ENCODE measurements at places on chromosomes 12 and 14. TPM values are rescaled to one million over a fixed set of nuclear protein-coding genes. Genes with fewer than 3 reads are reported as not detected.
A peak's percentile ranks its signal among the peaks of the same experiment; 100 is the strongest.

- DNase-seq: no peak
These were observed 406.0 kb downstream of the PRKD1 start for GRCh38 chr14:29521526-29522137.

DNA sequence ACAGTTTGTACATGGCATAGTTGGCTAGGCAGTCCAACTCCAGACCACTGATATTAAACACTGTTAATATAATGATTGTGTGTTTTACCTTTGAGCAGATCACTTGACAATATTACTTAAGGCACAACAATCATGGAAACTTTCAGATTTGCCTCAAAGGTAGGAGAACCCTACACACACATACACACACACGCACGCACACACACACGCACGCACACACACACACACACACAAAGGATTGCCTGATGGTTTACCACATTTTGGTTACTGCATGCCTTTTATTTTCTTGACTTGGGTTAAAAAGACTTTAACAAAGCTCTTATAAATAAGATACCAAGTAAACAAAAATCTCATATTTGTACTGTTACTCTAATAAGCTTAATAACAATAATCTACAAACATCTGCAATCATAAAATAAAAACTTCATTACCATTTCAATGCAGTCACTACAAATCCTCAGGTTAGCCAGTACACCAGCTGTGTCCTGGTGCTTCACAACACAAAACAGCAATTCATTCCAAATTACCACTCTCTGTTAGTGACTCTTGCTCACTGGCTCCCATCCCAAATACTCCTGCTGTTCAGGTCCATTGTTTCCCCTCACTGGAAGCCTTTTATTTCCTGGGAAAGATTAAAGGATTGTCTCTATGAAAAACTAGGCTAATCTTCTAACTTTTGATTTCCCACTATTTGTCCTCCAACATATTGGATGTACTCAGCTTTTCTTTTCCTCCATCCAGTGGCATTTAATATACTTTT lies 175.2 kb upstream of the ATP2B1 start:
- peak; percentile 74 for DNase-seq

DNA sequence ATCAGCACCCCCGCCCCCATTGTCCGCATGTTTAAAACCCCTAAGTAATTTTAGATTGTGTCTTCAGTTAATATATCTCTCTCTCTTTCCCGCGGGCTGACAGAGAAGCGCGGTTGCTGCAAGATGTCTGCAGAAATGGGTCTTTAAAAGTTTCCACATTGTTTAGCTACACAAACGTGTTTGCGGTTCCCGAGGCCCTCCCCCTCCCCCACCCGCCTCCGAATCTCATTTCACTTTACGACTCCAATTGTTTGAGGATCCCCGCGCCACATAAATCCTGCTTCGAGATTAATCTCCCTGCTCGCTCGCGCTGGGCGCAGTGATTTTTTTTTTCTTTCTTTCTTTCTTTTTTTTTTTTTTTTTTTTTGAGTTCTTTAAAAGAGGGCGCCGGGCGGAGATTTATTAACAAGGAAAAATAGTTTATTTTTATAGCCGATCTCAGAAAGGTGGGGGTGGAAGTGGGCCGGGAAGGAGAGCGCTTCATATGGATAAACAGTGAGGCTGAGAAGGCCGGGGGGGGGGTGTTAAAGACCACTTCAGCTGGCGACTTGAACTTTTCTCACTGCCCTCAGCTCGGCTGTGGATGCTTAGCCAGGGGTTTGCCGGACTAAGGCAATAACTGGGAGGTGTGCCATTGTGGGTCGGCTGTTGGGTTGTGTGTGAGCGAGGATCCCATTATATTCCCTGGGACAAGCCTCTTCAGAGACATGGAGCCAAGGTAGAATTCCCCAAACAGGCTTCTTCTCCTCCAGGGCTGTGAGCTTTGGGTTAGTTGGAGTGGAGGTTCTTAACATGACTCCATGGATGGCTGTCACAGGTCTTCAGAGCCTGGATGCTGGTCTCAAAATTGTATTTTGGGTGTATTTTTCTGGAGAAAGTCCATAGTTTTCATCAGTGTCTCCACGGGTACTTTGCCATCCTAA lies 39.7 kb upstream of the TBX5 start:
- DNase-seq: no peak

DNA sequence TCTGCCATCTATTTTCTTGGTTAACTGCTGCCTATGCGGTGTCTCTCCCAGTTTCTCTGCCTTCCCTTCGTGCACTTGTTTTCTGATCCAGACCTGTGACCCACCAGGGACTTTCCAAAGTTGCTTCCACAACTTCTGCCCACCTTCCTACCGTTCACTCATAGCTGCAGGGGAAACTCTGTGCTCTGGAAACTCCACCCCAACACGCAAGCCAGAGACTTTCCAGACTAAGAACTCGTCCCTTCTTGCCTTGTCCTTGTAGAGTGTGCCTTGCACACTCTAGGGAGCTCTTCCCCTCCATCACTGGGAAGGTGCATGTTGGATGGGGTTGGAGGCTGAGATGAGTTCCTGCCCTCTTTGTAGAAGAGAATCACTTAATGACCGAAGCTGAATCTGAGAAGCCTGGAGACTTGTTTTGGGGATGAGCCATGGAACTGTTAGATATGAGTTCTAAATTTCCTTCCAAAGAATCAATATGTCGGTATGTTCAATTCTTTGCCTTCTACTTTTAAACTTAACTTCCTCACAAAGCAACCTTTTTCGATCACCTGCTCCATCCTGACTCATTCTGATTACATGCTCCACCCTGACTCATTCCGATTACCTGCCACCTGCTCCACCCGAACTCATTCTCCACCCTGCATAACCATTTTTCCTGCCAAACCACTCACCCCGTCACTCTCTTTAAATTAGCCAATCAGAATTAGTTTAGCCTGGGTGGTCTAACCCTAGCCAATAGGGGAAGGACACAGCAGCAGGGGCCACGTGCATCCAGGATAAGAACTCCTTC lies 82.1 kb upstream of the CAPRIN2 start:
- no peak for DNase-seq

DNA sequence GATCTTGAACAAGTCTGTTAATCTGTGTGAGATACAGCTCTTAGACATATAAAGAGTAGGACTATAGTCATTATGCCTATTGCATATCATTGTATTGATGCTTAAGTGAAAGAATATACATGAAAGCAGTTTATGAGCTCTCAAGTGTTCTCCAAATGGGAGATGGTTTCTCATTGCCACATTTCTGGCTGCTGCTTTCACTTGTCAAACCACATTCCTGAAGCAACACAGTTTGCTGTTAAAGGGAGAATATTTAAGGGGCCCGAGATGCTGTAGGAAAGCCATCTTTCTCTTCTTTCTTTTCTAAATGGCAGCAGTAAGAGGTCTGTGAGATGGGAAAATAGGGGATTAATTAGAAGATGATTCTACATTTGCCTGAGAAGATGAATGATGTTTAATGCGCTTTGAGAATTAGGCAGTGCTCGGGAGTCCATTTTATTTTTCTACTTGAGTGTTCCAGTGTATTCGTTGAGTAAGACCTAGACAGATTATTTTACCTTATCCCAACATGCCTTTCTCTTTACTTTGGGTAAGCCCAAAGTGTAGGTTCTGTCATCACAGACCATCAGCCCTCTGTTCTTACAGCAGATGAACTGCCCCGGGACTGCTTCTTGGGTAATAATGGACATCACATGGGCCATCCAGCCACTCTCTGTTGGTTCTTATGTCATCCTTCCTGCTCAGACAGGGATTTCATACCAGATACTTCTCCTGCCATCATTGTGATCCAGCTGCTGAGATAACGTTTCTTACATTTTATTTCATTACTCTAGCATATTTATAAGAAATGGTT lies 35.6 kb downstream of the ANO4 start:
- no peak for DNase-seq

DNA sequence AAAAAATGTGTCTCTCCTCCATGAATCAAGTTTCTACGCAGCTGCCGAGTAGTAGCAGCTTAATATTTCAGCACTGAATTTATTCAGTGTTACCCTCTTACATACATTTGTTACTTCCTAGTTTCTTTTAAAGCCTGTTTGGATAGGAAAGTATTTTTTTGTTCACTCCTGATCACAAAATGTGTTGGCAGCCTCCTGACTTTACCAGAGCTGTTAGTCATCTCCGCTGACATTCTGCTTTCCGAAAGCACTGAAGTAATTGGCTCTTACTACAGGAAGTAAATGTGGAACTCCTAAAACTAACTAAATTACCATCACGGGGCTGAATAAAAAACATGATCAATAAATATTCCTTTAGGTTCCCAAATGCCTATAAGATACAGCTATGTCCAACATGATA lies 225.5 kb downstream of the EPS8 start:
- DNase-seq: peak; percentile 57

- DNase-seq: no peak
These were observed 380.9 kb upstream of the STXBP6 start for GRCh38 chr14:25430808-25431207.

DNA sequence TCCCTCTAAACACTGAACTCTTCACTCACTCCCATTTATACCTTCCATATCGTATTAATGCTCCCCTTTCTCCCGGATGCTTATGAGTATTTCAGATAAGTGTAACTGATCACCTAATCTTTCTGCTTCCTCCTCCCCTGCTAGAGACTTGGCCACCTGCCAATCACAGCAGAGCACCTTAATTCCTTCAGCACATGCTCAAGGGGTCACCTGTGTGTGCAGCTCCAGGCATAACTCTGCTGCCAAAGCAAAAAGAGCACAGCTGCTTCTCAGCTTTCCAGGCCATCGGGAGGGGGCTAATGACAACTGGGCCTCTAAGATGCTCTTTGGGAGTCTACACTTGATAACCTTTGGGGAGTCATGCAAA lies 106.9 kb upstream of the DYRK2 start:
- no peak for DNase-seq

DNA sequence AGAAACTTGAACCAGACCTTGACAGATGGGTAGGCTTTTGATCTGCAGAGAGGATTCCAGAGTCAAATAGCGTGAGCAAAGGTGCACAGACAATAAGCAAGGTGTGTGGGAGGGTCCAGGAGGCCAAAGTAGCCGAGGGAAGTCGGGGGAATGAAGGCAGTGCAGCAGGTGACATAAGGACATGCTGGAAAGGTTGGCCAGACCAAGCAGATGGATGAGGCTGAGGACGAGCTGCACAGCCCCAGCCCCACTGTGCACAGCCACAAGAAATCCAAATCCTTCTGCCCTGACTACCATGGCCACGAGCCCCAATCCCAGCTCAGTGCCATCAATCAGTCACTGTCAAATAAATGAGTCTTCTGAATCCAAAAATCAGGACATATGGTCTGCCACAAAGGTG lies 5.4 kb downstream of the TTC7B start:
- peak; percentile 37 for DNase-seq

DNA sequence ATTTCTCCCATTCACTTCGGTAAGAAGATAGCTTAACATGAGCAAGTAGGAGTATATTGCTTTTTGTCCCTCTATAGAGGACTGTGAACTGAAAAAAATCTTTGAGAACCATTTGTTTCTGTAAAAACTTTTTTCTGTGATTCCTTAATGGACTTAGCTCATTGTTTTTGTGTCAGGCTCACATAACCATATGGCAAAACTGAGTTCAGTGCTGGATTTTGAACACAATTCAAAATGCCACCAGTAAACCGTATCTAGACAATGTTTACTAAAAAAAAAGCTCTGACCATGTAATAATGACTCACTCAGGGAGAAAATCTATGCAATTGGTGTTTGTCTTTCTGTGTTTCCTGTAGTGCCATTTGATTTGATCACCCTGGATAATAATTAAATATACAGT lies 5.2 kb downstream of the TRHDE start:
- no peak for DNase-seq

- DNase-seq: no peak
These were observed 371 bp upstream of the SHMT2 start for GRCh38 chr12:57229046-57229633.

GRCh38 chr12:125418902-125419564 lies 353.8 kb downstream of the AACS start:
- DNase-seq: no peak

- DNase-seq: peak; percentile 66
These were observed 45.7 kb upstream of the RFLNA start for GRCh38 chr12:124248941-124249825.

- no peak for DNase-seq
These were observed 11.4 kb downstream of the DGLUCY start for GRCh38 chr14:91125271-91125660.

GRCh38 chr14:21069388-21070082 lies 569 bp upstream of the ARHGEF40 start:
- peak; percentile 28 for DNase-seq

- no peak for DNase-seq
These were observed 1.1 kb downstream of the DCTN2 start for GRCh38 chr12:57545809-57546437.

DNA sequence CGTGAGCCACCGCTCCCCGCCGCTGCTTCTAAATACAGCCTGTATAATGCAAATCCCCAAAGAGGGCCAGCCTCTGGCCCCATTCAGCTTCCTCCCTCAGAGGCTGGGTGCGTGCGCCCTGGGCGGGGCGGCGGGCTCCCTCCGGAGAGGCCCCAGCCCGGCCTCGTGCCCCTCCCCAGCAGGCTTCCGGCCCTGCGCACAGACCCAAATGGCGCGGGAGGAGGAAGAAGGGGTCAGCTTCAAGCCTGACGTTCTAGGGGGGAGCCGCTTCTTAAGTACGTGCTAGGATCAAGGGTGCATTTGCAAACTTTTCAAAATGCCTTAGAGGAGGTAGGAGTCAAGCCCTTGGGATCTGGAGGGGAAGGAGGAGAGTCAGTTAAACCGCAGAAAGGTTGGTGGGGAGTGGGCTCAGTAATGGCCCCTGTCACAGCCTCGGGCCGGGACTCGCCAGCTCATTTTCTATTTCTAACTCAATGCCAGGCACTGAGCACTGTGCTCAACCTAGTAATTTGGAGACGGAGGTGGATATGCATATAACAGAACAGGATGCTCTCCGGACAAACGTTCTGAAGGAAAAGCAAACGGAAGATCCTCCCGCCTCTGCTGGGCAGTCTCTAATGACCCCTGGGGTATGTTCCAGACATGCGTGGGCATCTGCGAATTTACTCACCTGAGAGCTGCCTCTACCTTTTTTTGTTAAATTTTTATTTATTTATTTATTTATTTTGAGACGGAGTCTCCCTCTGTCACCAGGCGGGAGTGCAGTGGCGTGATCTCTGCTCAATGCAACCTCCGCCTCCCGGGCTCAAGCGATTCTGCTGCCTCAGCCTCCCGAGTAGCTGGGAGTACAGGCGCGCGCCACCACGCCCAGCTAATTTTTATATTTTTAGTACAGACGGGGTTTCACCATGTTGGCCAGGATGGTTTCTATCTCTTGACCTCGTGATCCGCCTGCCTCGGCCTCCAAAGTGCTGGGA lies 32.3 kb downstream of the NINJ2 start:
- no peak for DNase-seq

- DNase-seq: no peak
These were observed 910.0 kb downstream of the TMEM121 start for GRCh38 chr14:106436310-106436905.

The RPS6KL1 gene
- total RNA-seq: 23.6 TPM

The OR6C76 gene
- total RNA-seq: not detected

The SPIC gene
- not detected for total RNA-seq

The OR6C2 gene
- total RNA-seq: not detected

The REM2 gene
- total RNA-seq: 0.42 TPM

The SNRPF gene
- total RNA-seq: 9.4 TPM

Data from myocyte (in vitro differentiated cells).